ENCODE measurements at places on chromosomes 5 and 9.

DNA sequence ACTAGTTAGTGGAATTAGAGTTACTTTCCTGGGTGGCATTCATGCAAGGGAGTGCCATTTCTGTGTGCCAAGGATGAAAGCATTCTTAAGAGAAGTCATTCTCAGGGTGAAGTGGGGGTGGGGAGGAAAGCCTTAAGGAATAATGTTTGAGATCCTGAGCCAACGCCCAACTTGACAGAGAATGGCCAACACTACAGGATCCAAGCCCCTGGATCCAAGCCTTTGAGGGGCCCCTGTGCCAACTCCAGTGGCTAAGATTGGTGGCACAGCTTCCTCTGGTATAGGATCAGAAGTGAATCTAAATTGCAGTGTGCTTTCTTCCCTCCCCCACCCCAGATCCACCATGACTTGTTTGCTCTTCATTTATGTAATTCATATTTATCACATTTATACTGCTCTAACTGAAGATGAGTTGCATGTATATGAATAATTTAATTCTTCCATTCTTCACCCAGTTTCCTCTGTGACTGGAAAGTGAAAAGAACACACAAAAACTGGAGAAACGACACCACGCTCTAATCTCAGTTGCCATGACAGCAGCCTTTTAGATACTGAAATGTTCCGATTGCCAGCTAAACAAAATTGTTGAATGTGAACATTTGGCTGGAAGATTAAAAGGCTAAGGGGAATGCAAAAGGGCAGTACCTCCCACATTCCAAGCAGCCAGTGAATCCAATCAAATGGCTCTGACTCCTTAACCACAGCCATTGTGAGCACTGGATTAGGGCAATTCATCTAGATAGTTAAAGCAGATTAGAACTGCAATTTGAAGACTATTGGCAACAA is 4.5 kb downstream of the ZNF608 start:
- DNase-seq = no peak

GRCh38 chr9:79896390-79896980 is 324.7 kb downstream of the TLE4 start:
- no peak for DNase-seq

DNA sequence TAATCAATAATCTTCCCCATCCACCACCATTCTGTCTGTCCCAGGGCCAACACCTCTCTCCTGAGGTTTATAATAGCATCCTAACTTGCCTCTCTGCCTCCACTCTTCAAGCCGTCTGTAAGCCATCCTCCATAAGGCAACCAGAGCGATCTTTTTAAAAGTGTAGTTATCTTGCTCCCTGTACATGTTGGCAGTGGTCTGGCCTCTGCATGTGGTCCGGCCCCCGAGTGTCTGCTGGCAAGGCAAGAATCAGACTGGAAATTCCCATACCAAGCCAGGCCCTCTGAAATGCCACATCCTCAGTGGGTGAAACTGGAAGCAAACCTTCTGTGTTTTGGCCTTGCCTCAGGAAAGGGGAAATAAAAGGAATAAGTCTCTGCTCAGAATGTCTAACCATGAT is 17.0 kb downstream of the TTLL11 start:
- DNase-seq = no peak

- no peak for DNase-seq
These were observed 507.8 kb downstream of the MAT2B start for GRCh38 chr5:164013077-164013670.

DNA sequence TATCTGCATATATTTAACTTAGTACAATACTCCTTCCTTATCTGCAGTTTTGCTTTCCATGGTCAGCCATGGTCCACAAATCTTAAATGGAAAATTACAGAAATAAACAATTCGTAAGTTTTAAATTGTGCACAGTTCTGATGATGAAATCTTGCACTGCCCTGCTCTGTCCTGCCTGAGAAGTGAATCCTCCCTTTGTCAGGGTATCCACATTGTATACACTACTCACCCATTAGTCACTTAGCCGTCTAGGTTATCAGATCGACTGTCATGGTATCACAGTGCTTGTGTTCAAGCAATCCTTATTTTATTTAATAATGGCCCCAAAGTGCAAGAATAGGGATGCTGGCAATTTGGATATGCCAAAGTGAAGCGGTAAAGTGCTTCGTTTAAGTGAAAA is 8.3 kb upstream of the YTHDC2 start:
- DNase-seq = no peak

GRCh38 chr9:89731262-89732182 is 126.7 kb downstream of the GADD45G start:
- no peak for DNase-seq

DNA sequence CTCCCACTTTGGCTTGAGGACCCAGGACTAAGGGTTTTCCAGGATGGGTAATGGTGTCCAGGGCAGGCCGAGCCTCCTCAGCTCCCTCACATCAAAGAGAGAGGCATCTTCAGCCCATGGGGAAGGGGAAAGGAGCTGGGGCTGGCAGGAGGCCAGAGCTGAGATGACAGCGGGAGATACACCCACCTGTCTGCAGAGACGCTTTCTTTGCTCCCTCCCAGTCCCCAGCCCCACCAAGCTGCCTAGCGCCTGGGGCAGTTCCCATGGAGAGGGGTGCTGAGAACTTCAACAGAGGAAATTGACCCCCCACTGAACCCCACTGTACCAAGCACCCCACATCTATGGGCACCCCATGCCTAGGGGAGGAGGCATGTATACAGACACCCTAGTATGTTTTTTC is 10.6 kb downstream of the PCDH1 start:
- DNase-seq = no peak

- DNase-seq = no peak
These were observed 126.5 kb upstream of the CDH18 start for GRCh38 chr5:20114526-20114925.

DNA sequence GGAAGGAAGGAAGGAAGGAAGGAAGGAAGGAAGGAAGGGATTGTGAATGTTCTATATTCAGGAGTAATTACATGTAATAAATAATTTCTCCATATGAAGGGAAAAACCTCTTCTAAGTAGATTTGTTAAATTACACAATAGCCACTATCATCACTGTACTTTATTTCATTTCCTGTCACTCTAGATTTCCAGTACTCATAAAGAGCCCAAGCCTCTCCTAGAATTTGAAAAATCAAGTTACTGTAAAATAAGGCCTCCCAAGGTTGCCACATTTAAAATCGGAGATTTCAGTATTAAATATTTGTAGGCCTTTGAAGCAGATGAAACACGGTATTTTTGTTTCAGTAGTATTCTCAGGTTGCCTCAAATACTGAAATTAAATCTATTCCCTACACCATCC is 499.0 kb downstream of the CDH10 start:
- no peak for DNase-seq

DNA sequence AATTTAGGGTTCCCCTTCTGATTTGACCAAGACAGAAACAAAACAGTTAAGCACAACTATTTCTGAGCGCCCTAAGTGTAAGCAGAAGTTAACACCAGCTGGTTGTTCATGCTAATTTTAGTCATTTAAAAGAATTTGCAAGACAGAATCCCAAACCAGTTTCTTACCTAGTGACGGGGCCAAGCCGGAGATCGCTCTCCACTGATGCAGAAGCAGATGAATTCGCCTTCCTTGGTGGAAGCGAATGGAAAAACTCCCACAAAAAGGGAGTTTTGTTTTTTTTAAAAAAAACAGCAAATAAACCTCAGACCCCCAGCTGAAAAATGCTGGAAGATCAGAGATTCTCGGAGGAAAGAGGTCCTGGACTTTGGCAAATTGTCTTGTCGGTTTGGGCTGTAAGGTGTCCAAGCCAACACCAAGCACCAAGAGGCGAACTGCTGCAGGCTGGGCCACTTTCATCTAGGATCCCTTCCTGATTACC is 47.4 kb upstream of the GLDC start:
- no peak for DNase-seq

DNA sequence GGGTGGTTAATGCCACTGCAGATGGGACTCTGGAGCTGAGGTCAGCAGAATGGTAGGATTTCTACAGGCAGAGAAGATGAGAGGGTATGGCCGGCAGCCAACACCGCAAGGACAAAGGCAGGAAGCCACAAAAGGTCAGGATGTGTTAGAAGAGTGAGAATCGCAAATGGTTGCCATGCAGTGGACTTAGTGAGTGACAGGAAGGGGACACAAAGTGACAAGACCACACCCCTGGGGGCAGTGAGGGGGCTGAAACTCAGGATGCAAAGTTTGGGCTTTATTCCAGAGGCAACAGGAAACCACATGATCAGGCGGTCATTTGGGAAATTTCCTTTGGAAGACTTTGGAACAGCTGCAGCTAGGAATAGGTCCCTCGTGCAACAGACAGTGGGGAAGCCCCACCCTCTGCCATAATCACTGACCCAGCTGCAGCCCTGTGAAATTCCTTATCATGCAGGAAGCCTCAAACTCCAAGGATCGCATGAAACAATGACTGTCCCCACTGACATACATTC is 14.2 kb upstream of the CCDC180 start:
- no peak for DNase-seq

- DNase-seq = no peak
These were observed 41.5 kb downstream of the SMIM23 start for GRCh38 chr5:171827162-171827561.

GRCh38 chr5:57072218-57072892 is 101.5 kb upstream of the GPBP1 start:
- DNase-seq = no peak

GRCh38 chr5:170920196-170920595 is 58.4 kb downstream of the RANBP17 start:
- DNase-seq = no peak

- DNase-seq = no peak
These were observed at the start of gene IFNA5 for GRCh38 chr9:21305213-21305612. Gene IFNA5 (minus strand): TSS chr9:21305313. CDS start chr9:21305256, 57 bp downstream.

- DNase-seq = no peak
These were observed 48.9 kb upstream of the TDRD7 start for GRCh38 chr9:97362777-97363545.

- no peak for DNase-seq
These were observed 49.9 kb upstream of the SLIT3 start for GRCh38 chr5:169350759-169351240.

- DNase-seq = no peak
These were observed 495.9 kb downstream of the CSNK1G3 start for GRCh38 chr5:124007675-124008398.

DNA sequence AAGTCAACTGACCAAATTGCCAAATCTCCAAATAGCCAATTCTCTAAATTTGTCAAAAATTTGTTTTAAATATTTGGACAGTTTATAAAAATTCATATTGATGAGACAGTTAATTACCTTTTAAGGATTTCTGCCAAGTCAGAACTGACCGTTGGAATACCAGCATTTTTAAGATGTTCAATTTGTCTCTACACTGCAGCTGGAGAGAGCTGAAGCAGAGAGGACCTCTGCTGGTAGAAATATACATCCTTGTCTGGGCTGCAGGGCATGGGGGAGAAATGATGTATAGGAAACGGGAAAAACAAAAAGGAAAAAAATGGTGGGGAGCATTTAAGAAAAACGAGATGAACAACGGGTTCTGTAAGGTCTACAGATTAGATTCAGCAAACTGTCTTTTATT is 16.8 kb downstream of the NR6A1 start:
- no peak for DNase-seq

DNA sequence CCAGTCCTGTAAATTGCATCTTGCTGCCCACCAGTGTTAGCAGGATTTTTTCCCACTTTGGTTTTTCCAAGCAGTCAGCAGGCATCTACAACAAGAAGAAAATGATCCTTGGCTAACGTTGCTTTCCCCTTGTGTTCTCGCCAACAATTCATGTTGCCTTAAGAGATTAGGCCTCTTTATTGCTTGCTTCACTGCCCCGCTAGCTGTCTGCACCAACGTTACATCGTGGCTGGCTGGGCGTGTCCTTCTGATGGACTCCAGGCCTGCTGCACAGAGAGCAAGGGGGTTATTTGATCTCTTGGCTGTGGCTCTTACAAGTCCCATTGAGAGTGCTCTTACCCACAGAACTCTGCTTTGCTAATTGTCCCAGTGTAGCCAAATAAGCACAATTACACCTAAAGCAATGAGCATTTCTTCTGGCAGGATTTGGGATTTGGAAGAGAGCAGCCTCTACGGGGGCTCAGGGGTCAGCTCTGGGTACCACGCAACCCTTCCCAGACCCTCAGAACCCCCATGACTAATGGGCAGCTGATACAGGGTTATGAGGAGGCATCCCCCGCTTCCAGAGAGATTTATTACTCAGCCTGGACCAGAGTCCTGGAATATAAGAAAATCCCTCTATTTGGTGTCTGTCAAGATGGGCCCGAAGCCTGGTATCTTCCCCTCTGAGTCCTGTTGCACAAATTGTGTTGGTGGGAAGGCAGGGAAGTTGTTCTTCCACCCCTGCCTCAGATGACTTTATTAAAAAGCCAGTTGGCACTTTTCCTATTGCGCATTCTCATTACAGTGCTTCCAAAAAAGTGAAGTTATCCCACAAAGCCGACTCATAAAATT is 17.6 kb downstream of the DCANP1 start:
- no peak for DNase-seq

DNA sequence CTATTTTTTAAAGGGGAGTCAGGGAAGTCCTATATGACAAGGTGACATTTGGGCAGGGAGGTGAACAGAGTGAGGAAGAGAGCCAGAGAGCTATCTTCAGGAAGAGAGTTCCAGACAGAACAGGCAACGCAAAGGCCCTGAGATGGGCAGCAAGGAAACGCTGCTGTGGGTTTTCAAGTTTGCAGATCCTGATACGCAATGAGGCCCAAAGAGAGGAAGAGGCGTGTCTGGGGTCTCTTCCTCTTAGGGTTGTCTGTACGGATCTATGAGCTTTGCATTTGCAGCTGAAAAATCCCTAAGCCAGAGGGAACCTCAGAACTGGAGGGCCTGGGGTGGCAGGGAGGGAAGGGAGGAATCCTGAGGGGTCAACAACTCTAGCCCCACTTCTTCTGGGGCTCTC is 13.6 kb downstream of the FAT2 start:
- DNase-seq = no peak

DNA sequence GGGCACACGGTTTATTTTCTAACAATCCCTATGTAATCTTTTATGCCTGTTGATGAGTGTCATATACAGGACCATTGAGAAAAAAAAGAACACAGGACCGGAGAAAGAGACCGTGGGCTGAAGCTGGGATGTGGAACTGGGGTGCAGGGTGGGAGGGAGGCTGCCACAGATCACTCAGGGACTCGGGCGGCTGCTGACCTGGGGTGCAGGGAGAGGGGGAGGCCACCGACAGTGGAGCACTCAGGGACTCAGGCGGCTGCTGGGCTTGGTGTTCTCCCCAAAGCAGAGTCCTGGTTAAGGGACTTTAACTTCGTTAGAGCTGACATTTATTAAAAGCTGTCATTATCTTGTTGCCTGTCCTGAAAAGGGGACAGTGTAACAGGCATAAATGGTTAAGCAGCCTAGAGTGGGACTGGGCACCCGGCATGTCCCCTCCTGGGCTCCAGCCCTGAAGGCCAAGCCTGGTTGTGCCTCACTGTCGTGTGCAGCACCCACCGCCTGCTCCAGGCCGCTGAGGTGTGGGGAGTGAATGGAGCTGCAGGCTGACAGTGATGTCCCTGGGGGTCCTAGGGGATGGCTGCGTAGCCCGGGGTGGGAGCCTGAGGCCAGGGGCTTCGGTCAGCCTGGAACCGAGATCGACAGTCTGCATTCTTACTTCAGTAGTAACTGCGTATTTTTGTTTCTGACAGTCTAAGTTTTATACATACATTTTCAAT is 14.0 kb downstream of the NDUFS6 start:
- DNase-seq = no peak
